ENCODE measurements at places on chromosomes 13 and 19.

DNA sequence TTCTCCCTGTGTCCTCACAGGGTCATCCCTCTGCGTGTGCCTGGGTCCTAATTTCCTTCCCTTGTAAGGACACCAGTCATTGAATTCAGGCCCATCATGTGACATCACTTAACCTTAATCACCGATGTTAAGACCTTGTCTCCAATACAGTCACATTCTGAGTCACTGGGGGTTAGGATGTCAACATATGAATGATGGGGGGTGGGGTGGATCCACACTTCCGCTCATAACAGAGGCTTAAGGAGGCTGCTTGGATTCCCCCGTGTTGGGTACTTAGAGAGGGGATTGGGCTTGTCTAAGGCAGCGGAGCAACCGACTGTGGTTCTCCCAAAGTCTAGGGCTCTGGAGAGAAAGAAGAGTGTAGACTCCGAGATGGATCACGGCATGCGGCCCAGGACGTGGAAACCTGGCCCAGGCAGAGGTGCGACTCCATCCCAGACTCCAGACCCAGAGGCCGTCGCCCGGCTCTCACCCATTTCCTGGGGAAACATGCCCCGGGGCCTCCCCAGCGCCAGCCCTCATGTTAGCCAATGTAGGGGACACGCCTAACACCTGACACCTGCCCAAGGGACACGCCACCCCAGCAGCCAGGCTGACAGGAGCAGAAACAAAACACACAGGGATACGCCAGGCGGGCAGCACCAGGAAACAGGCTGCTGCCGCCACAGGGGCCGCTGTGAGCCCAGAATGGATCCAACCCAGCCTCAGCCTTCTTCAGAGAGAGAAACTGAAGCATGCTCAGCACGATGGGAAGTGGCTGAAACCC lies 17.1 kb upstream of the IGLON5 start:
- no peak for DNase-seq

DNA sequence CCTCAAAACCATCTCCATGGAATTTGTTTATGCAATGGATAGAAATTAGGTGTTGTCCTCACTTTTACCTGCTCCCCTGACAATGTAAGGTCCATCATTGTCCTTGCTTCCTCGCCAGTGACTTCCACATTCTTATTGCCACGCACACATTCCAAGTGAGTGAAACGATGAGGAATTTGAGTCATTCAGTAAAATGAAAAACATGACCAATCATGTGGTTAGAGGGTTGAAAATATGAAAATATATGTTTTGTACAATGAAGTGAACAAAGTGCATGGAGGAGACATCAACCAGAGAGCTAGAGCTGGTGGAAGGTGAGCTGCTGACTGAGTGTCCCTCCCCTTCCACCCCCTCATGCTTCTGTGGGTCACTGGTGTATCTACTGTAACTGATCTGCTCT lies 91.7 kb downstream of the ATP8A2 start:
- DNase-seq, result no peak

DNA sequence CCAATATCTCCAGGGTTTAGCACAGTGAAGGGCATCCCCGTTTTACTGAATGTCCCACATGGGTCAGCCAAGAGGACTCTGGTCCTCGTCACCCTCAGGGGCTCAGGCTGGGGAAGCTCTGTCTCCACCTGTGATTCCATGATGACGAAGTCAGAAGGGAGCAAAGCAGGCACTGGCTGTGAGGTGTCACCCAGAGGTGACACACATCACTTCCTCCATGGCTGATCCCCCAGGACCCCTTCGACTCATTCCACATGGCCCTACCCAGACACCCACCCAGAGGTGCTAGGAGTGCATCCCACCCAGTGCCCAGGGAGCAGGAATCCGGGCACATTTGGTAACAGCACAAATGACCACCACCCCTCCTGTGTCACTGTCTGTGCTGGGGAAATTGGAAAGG lies 145.2 kb upstream of the VSTM2B start:
- no peak for DNase-seq

GRCh38 chr19:20182222-20182785 lies 15.3 kb downstream of the ZNF486 start:
- DNase-seq, result no peak

GRCh38 chr19:31015778-31016177 lies 333.5 kb downstream of the TSHZ3 start:
- DNase-seq, result no peak

GRCh38 chr19:37078717-37079032 lies 442 bp downstream of the ZNF420 start:
- DNase-seq, result no peak

GRCh38 chr19:35498984-35499527 lies 8.8 kb upstream of the KRTDAP start:
- DNase-seq, result no peak

DNA sequence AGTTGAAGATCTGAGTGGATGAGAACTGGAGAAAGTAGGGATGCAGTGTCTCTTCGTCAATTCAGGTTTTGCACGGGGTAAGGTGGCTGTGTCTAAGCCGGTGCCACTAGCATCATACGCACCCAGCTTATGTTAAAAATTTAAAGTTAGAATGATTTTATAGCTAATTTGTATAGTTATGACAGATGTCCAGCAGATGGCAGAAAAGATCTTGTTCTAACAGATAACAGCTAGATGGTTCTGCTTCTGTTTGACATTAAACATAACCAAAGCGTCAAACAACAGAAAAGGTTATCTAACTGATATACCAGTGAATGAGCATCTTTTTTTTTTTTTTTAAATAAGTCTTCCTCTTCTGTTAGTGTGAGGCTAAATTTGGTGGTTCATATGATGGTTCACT lies 18.8 kb upstream of the EDDM13 start:
- peak; percentile 47 for DNase-seq

DNA sequence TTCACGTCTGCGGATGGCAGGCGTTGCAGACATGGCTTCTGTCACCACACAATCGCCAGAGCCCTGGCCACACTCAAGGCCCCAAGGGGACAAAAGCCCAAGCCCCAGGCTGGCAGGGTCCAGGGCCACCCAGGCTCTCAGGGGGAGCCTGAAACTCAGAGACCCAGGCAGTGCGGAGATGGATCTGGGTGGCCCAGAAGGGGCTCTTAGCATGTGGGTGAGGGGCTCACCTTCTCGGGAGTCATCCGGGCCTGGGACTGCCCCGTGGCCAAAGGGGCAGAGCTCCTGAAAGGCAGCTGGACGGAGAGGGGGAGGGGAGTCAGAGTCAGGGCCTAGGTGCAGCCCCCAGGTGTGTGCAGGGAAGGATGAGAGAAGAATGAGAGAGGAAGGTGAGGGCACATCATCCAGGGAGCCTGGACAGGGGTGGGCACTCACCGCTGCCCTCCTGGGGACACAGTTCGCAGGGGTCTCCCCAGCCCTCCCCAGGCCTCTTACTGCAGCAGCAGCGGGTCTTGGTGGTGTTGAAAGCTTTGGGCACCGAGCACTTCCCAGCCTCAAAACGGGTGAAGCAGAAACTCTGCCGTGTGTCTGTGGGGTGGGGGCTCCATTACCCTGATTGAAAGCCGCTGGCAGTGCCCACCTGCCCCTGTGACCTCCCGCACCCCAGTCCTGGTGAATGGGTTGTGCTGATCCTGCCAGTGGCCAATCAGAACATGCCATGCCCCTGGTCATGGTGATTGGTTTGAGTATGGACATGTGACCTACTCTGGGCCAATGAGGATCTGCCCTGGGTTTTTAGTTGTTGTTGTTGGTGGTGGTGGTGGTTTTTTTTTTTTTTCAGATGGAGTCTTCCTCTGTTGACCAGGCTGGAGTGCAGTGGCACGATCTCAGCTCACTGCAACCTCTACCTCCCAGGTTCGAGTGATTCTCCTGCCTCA lies 37.4 kb downstream of the CCL25 start:
- DNase-seq, result no peak

DNA sequence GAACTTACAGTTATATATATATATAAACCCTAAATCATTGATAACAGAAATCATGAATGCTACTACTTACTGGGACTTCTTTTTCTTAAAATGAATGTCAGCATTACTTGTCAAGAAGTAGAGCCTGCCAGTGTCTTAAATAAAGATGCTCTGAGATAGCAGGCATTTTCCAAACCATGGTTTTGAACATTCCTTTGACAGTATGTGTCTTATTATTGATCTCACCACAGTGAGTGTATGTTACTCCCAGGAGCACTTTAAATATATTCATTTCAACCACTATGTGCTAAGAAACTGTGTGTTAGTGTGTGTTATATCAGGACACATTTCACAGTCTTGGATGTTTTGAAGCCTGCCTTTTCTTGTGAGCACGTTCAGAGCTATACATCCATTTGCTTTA lies 28.2 kb downstream of the TNFRSF19 start:
- no peak for DNase-seq

- no peak for DNase-seq
These were observed 23.5 kb upstream of the DCLK1 start for GRCh38 chr13:36154567-36155291.

- no peak for DNase-seq
These were observed 7.8 kb downstream of the DLL3 start for GRCh38 chr19:39506598-39506943.

DNA sequence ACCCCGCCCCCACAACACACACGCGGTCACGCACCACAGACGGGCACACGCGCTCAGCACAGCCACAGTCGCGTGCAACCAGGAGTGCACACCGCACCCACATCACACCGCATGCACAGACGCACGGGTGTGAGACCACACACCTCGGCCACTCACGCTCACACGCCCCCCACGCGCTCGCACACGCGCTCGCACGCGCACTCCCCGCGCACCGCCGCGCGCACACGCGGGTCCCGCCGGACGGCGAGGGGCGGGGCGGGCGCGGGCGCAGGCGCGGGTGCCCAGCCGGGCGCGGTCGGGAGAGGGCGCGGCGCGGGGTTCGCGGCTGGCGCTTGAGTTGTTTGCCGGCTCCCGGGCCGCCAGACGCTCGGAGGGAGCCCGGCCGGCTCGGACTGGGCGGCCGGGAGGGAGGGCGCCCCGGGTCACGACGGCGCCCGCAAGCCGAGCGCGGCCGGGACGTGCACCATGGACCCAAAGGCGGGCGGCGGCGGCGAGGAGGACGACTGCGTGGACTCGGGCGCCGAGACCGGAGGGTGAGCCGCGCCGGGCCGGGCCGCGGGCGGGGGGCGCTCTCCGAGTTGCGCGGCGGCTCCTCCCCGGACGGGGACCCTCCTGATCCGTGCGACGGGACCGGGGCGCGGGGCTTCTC lies at the start of gene FAM124A:
Gene FAM124A, plus strand, starts transcription at position 362 of the 649 bp plus-strand sequence. Its CDS starts 104 bp downstream, at position 466.
- no peak for DNase-seq

DNA sequence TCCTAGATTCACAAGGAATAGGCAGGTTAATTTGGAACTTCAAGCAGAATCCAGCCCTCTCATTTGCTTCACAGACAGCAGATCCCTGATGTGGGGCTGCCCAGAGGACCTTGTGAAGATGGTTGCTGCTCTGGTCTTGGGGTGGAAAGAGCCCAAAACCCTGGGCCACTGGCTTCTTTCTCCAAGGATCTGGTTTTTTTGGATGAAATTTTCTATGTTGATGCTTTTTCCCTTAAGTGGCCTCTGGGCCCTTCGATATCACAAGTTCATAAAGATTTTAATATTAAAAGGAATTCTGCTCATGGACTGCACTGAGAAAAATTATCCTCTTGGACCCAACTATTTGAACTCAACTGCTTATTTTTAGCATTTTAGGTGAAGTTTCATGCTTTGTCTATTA lies 421.1 kb downstream of the KLF5 start:
- no peak for DNase-seq

DNA sequence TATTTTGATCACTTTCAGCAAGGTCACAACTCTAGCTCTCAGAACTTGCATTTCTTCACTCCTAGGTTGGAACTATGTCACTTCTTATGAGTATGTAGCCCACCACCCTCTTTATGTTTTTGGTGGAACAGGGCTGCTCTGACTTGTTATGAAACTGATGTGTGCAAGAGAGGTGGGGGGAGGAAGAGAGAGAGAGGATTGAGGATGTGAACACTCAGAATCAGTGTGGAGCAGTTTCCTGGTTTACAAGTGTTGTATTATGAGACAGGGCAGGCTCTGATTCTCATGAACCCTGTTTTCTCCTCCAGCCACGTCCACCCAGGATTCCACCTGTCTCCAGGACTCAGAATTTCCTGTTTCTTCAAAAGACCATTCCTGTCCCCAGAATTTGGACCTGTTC lies 16.1 kb downstream of the ZNF317 start:
- no peak for DNase-seq

DNA sequence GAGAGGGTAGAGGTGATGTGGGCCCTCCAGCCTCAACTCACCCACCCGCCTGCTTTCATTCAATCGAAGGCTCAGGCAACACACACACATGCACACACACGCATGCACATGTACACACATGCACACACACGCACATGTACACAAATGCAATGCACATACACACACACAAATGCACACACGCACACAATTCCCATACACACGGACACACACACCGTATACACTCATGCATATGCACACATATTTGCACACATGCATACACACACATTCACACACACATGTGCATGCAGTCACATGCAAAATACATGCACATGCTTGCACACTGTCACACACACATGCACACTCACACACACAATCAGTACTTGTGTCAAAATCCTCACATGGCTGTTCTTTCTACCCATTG lies 55.9 kb upstream of the SPACA7 start:
- no peak for DNase-seq

GRCh38 chr19:28981518-28981917 lies 231.4 kb downstream of the UQCRFS1 start:
- no peak for DNase-seq

DNA sequence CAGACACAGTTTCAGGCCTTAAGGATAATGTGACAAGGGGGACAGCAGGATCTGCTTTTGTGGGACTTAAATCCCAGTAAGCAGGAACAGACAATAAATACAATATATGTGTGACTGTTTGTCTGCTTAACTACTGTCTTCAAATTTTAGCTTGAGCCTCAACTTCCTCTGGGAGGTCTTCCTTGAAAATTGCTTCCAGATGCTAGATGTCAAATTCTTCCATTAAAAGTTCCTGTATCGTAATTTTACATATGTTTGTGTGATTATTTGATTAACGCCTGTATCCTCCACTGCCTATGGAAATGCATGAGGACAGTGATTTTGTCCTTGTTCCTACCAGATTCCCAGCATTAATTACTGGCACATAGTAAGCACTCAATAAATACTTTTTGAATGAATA lies 385.5 kb downstream of the NDFIP2 start:
- no peak for DNase-seq

GRCh38 chr13:93603043-93603442 lies 376.4 kb downstream of the GPC6 start:
- peak; percentile 67 for DNase-seq

GRCh38 chr13:84654654-84655275 lies 772.5 kb upstream of the SLITRK1 start:
- no peak for DNase-seq

GRCh38 chr19:43735013-43735412 lies 19.1 kb downstream of the IRGC start:
- no peak for DNase-seq

- no peak for DNase-seq
These were observed 507 bp downstream of the COL4A1 start for GRCh38 chr13:110306340-110306959.

GRCh38 chr13:33262997-33263396 lies 22.6 kb downstream of the STARD13 start:
- DNase-seq, result no peak

DNA sequence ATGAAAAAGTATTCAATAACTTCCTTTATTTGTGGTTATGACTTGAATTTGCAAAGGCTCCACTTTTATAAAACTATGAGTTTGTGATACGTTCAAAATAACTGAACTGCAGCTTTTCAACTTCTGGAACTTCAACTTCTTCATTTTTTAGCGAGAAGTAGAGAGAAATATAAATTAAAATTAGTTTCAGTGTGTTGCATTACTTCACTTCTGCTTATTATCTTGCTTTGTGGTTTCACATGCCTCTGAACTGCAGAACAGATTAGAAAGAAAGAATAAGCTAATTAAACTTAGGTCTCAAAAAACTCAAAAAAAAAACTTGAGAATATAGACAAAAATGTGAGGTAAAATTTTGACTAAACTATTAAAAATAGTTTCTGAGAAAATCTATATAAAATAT lies 1073.4 kb downstream of the PCDH17 start:
- DNase-seq, result no peak

Data from amniotic stem cell (primary cell).